Foreskin fibroblast (primary cell): ENCODE measurements at places on chromosomes 5 and 9.

GRCh38 chr9:71796100-71796767, 27.9 kb upstream of the CEMIP2 start:
- DNase-seq = no peak

DNA sequence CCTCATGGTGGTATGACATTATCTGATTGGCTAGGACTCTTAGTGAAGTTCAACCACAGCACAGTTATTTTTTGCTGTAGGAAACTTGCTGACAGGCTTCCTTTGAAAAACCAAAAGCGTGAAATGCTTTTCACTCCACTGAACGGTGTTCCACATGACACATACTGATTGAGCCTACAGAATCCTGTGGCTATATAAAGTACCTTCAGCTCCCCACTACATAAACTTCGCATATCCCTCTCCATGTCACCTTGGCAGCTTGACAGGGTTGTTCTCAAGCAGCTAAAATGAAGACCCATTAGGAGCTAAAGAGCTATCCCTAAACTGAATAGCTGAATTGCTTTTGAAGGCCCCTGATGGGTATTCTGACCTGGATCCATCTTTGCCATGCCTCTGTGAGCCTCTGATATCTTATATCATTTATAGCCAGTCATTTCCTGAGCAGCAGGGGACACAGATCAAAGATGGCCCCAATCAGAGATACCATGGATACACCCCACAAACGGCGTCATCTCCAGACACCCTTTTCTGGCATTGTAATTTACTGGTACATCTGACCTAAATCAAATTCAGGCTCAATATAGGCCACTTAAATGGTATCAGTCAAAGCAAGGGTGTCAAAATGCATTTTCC, 91.5 kb downstream of the APBA1 start:
- no peak for DNase-seq

DNA sequence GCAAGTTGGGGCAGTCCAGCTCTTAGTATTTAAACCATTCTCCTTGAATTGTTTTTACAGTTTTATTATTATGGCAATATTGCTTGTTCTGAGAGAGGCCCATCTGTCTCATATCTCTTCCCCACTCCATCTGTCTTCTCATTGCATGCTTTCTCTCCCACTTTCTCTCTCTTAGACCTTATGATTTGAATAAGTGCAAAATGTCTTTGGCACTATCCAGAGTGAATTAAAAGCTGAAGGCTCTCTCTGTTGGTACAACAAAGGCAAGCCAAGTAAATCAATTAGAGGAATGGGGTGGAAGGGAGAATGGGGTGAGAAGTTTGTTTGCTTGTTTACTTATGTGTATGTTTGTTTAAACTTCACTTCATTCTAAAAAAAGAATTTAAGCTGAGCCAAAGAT, 195.3 kb upstream of the RFX3 start:
- no peak for DNase-seq

GRCh38 chr5:15026944-15027343, 155.4 kb upstream of the ANKH start:
- no peak for DNase-seq

DNA sequence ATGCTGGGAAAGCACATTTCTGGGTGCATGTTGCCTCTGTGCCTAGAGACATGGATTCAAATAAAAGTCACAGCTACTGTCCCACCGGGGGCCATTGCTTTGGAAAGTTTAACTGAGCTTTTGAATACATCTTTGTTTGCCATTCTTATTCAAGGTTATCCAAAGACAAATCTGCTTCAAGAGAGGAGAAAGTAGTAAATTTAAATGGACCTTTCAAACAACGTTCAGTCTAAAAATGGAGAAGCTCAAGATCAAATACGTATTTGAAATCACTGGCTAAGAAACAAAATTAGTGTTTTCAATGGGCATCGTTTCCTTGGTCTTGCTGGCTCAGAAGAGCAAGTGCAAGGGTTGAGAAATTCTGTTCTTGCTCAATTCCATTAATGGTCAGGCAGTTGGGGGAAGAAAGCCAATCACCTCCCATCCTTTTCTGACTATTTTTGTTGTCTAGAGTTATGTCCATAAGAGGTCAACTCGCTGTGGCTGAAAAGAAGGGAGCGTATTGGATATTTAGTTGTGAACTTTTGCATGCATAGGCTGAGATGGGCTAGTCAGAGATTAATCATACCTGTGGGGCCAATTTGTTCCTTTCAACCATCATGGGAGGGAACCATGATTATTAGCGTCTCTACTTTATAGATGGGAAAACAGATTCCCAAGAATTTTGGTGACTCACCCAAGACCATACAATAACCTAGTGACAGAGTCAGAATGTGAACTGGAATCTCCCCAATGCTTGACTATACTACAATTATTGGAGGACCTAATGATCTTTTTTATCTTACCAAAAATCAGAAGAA, 276.2 kb upstream of the TNC start:
- no peak for DNase-seq

DNA sequence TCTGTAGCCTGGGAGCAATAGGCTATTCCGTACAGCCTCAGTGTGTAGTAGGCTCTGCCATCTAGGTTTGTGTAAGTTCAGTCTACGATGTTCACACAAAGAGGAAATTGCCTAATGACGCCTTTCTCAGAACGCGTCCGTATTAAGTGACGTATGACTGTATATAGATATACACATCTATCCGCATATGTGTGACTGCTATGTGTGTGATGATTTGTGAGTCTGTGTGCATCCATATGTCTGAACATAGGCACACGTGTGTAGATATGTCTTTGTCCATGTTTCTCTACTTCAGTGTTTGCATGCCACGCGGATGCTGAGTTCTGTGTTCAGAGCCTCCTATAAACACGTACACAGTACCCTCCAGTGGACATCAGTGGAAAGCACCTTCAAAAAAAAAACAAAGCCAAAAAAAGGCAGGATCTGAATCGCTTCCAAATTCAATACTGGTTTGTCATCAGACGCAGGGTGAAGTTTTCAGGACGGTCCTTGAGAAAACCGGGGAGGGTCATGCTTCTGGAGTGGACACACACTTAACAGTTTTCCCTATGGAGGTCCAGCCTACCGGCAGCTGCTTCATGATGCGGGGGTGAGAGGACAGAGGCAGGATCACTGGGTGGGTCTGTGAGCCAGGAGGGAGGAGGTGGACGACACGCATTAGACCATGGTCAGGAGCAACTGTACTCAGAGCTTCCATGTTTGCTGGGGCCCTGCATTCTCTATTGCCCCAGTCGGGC, 29.5 kb upstream of the ALDH1B1 start:
- peak; percentile 89 for DNase-seq

- peak; percentile 91 for DNase-seq
Measured at GRCh38 chr9:14271093-14271673, 42.8 kb downstream of the NFIB start.

GRCh38 chr5:158718738-158719505, 380.8 kb downstream of the EBF1 start:
- peak; percentile 71 for DNase-seq

DNA sequence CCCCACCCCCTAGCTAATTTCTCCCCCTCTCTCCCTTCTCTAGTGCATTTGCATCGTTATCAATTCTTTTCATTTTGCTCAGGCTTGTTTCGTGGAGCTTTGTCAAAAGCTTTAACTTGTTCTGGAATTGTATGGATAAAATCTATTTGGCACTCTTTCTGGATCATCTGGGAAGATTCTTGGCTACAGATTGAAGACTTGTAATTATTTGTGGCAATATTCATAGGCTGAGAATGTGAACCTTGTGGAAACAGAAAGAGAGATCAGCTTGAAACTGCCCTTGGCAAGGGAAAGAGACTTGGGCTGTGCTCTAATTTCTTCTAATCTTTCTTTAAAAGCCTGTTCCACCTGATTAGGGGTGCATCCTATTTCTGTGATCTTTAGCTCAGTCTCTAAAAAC, 340.6 kb upstream of the DAB2 start:
- DNase-seq = peak; percentile 69

DNA sequence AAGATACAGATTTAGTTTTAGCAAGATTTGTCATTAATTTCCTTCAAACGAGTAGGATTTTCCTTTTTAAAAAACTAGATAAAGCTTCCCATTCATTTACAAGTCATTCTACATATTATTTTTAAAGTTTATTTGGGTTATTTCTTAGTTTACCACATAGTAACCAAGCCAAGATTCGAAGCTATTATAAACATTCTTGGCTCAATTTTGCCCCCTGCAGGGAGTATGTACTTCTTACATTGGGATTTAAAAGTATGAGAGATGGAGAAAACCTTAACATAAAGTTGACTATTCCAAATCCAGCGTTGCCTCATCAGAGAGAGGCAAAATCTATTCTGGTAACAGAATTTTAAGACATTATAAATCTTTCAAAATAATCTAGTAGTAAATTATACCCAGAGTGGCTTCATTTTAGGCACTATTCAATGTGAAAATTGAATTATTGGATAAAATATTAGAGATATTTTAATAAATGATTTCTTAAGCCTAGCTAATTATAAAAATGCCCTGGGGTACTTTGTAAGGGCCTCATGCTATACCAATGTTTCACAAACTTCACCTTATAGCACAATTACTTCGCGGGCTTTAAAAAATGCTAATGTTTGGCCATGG, 39.1 kb downstream of the FBN2 start:
- DNase-seq = peak; percentile 74

DNA sequence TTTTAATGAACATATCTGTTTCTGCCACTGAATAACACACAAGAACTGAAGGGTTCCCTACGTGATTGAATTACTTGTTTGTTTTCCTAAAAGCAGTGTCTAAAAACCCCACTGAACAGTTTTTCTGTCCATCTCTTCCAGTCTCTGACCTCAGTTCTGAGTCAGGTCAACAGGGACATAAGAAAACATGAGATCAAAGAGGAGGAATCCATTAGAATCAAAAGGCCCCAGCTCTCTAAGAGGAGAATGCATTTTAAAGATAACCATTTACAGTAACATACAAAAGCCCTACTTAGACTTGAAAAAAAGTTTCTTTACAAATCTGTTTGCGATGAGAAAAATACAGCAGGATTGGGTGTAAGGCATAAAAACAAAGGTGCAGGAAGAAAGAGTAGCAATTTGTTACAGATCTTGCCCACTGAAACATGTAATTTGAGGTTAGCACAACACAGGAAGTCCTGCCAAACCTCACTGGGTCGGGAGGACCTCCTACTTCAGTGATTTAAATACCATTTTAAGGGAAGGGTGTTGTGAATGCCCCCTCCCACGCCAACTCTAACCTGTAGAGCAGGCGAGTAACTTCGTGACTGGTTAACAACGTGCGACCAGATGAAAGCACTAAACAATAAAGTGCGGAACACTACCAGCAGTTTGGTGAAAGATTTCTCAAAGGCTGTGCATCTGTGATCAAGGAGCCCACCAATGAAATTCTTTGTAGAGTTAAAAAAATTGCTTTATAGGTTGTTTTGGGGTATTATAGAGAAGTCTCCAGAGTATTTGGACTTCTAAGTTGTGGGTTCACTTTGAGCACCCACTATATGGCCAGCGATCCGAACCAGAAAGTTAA, 1.3 kb downstream of the QSOX2 start:
- DNase-seq = peak; percentile 17
